Spleen (tissue), 13 donors: ENCODE measurements at places on chromosomes 3 and 15. TPM values are rescaled to one million over a fixed set of nuclear protein-coding genes. Genes with fewer than 3 reads are reported as not detected.

Gene LTF
- total RNA-seq, result 148 TPM

Gene RNU6-1
- total RNA-seq, result not detected

Gene ASB14
- not detected for total RNA-seq

Gene LRRC49
- total RNA-seq, result 2.2 TPM

Gene ADAMTS9
- total RNA-seq, result 62.2 TPM

Gene ITIH4
- 23.2 TPM for total RNA-seq

DNA sequence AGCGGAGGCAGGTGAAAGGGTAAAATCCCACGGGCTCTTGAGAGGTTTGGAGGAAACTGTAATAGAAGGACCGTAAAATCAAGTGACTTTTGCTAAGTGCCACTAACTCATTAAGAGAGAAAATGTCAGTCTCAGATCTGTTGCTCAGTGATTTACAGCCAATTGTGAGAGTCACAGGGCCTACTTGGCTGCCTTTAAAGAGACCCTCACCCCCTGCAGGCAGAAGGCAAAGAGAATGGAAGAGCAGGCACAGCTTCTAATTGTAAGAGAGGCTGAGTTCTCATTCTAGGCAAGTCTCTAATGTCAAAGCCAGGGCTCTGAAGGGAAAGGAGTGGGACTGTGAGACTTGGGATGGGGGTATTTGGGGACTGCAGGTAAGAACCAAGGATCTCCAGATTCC, 9.3 kb upstream of the SYNM start:
- DNase-seq, result no peak

DNA sequence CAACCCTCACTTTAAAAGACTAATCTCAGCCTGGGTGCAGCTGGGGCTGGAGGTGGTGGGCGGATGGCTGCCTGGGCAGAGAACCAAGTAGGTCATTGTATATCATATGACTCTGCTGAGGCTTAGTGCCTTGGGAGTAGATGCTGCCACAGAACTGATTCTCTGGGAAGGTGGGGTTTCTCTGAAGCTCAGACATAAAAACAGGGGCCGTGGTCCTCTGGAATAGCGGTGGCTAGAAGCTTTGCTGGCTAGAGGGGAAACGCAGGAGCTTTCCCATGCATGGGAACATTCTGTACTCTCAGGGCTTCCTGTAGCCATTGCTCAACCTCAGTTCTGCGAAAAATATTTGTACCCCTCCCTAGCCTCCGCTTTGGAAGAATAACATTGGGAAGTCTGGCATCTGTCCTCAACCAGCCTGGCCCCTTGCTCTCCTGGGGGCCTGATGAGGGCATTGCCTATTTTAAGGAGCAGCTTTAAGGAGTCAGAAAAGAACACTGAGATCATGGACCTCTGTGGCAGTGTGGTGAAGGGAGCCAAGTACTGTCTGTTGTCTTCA, 14.7 kb downstream of the TIMP4 start:
- no peak for DNase-seq

- DNase-seq, result no peak
Measured at GRCh38 chr3:60916546-60916945, 334.7 kb downstream of the FHIT start.

DNA sequence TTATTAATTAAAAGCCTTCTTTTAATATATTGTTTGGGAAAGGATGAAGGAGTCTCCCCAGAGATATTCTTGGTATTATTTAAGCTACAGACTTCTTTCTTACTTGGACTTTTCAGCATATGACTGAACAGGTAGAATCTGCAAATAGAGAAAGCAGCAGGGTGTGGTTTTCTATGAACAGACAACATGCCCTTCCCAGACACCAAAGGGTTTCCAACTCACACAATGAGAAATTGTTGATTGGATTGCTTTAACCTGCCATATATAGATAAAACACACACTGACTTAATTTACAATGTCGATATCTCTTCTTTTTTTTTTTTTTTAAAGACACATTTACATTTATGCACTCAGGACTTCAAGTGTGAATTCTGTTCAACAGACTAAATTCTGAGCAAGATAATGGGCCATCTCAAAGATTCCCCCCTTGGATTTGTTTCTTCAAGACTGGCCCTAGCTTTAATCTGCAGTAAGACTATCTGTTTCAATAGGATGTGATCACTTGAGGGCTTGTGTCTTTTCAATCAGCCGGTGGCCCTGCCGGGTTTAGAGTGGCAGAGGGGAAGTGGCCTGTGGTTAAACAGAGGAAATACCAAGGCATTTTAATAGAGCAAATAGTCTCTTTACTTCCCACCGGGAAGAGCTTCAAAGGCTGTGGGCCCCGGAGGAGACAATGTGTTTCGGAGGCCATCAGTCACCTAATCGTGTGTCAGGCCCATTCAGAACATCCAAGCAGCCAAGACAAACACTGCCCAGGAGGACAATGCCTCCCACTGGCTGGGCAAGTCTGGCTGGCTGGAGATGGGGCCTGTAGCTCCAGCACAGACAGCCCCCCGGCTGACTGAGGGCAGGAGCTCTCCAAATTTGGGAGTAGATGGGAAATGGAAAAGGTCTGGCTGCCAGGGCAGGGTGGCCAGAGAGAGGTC, 6.1 kb downstream of the IL17RD start:
- no peak for DNase-seq

- DNase-seq, result no peak
Measured at GRCh38 chr15:94856267-94856854, 625.0 kb downstream of the MCTP2 start.

DNA sequence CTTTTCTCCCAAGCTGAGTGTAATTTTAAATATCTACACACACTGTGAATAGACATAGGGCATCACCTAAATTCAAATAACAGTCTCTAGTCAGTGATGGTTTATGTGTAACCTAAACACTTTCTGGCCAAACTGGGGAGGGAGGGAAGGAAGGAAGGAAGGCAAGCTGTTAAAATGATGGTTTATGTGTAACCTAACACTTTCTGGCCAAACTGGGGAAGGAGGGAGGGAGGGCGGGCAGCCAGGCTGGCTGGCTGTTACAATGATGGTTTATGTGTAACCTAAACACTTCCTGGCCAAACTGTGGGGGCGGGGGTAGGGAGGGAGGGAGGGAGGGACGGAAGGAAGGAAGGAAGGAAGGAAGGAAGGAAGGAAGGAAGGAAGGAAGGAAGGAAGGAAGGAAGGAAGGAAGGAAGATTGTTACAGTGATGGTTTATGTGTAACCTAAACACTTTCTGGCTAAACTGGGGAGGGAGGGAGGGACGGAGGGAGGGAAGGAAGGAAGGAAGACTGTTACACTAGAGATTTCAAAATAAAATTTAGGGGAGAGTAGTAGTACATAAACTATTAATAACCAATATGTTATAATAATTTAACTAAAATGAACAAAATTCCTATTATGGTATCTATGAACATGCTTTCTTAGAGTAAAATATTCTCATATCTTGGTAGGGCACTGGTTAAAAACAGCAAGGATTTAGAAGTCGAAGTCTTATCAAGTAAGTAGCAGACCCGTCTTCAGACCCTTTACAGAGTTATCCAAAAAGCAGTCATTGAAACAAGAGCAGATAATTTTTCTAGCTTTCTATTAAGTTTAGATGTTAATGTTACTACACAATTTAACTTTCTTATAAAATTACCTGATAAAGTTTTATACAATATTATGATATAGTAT, 148.1 kb downstream of the LMLN start:
- no peak for DNase-seq

DNA sequence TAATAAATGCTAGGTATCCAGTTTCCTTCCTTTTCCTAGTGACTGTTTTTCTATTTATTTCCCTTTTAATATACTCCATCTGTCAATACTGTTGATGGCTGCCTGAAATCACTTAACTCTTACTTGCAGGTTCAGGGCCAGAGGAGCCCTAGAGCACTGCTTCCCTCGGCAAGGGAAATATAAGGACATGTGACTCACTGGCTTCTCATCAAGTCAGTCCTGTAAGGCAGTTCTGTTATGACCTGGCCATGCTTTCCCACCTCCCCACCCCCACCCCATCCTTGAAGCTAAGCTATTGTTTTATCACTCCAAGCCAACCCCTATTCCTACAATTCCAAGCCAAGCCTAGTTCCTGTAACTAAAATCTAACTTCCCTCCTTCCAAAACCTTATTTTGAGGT, 800.7 kb downstream of the ROBO1 start:
- DNase-seq, result no peak

DNA sequence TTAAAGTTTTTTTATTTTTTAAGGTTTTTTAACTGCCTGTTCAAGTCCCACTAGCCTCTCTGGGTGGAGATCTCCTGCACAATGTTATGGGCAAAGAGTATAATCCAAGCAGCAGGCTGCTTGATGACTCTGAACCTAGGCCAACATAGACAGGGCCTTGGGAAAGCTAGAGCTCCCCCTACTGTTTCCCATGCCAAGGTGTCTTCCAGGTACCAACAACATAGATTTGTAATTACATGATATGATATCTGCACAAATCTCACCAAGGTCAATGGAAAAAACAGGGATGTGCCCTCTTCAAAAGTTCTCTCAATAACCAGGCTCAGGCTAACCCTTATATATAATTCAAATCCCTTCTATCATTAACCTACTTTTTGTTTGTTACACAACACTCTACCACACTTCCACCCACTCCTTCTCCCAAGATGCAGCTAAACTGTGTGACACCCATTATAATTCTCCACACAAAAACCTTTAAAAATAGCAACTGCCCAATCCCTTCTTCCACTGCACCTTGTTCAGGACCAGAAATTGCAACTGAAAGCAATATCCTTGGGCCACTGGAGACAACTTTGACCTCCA, 43.8 kb downstream of the RBM15B start:
- no peak for DNase-seq

DNA sequence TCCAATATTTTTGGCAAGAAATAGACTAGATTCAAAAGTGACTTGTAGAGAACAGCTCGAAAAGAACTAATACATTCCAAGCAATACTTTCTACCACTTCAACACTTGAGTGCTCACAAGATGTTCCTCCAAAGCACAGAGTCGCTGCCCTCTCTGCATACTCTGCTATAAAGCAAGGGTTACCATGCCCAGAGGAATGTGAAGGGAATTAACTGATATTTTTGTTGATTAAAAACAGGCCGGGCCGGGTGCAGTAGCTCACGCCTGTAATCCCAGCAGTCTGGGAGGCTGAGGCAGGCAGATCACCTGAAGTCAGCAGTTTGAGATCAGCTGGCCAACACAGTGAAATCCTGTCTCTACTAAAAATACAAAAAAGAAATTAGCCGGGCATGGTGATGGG, 57.6 kb upstream of the CSPG5 start:
- no peak for DNase-seq

DNA sequence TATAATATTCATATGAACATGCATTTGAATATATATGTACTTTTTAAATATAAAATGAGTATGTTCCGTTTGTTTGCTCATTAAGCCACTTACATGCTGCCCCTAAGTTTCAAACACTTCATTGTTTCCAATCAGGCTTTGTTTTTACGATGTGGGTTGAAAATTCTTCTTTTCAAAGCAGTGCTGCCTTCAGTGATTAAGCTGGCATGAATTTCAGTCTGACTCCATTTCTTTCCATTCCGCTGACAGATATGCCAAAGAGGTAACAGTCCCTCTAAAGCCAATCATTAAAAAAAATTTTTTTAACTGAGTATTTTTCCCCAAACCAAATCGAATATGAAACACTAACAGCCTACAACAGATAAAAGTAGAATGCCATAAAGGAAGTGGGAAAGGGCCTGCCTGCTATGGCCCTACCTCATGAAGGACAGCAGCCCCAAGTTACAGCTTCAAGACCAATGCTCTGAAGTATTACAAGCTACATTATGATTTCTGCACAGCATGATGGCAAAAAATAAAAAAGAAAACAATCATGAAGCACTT, 40.0 kb downstream of the DCUN1D1 start:
- no peak for DNase-seq

DNA sequence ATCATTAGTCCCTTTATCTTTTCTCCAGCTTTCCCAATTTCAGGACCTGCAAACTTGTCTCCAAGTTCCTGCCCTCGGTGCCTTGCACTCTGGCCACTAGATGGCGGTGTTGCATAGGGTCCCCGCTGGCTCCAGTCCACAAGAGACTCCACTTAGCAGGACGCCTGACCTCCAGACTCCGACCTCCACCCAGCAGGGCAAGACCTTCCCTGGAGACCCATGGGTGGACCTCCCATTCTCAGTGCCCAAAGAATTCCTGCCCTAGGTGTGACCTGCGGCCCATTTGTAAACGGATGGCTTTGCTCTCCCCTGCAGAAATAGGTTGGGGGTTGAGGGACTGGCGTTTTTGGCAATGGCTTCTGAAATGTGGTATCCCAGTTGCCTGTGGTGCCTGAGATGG, 82.6 kb downstream of the LSM3 start:
- DNase-seq, result peak; percentile 94

GRCh38 chr3:40869939-40870338, 329.4 kb upstream of the CTNNB1 start:
- DNase-seq, result no peak

DNA sequence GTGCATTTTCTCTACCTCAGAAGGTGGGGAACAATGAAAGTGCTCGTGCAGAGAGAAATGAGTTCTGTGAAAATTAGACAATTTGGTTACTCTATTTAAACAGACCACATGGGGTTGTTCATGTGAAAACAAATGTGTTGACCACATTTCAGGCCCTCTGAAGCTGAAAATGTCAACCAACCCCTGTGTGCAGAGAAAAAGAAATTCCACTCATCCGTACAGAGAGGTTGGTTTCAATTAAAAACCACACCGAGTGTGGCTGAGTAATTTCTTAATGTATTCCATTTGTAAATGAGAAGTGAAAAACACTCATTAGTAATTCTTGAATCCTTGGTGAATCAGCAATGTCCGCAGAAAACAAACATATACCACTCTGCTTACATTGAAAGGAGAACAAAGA, 46.9 kb upstream of the SLC7A14 start:
- DNase-seq, result no peak

DNA sequence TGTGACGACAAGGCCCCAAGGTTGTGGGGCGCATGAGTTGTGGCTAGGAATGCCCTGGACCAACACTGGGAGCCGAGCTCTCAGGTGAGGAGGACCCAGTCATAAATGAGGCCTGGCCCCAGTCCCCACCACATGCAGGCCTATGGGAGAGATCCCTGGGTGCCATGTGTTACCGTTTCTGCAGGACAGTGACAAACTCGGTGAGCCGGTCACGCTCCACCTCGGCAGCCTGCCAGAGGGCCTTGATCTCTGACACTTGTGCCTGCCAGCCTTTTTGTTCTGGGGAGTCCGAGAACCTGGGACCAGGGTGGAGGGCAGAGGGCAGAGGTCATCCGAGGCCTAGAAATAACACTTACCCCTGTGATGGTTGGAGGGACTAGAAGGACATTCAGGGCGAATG, 27.7 kb upstream of the HHATL start:
- no peak for DNase-seq

DNA sequence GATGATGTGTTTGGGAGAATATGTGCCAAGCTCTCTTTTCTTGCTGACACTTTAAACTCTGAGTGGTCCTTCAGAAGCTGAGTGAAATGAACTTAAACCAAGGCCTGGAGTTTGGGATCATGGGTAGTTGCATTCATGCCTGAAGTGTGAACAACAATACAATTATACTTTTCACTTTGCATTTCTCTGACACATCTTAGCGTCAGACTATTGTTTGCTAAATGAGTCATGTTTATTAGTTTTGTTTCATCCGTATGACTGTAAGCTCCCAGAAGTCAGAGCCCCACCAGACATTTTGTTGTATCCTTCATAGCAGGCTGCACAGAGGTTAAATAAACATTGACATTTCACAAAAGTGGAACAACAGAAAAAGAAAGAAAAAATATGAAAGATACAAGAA, 542.6 kb downstream of the TUSC7 start:
- no peak for DNase-seq
